ENCODE measurements at places on chromosomes 4 and X.

- DNase-seq, result no peak
Measured at GRCh38 chr4:94583914-94584641, 132.3 kb downstream of the PDLIM5 start.

- DNase-seq, result no peak
Measured at GRCh38 chr4:153966641-153967040, 177.8 kb upstream of the SFRP2 start.

- no peak for DNase-seq
Measured at GRCh38 chr4:182494103-182494502, 250.9 kb downstream of the TENM3 start.

GRCh38 chr4:134585972-134586371, 384.4 kb upstream of the PABPC4L start:
- no peak for DNase-seq

GRCh38 chr4:156547439-156547838, 424.2 kb downstream of the PDGFC start:
- DNase-seq, result no peak

GRCh38 chr4:180635281-180635680, 1607.9 kb upstream of the TENM3 start:
- DNase-seq, result no peak

DNA sequence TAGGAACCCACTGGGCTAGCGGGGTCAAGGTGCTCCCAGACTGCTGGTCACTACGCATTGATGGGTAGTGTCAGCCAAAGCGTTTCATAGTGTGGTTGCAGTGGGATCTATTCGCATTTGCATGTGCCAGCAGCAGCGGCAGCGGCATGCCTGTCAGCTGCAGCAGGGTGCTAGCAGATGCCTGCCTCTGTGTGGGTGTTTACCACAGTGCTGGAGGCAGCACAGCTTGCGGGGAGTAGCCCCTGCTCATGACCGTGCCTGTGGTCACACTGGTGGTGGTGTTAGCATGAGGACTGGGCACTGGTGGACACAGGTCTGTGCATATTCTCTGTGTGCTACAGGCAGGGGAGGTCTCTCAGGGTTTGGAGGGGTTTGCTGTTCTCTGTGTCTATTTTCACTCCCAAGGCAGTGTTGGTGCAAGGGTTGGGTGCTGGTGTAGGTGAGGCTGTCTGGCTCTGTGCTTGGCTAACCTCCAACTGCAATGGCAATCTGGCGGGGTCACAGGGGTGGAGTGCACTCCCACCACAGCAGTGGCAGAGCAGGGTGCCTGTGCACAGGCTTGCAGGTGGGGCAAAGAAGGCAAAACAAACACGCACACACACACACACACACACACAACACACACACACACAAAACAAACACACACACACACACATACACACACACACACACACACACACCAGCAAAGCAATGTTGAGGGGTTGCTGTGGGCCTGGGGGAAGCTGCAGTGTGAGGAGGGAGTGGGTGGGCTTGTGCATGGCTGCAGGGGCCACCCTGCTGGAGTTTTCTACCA, 184.4 kb downstream of the GLUD2 start:
- DNase-seq, result no peak

DNA sequence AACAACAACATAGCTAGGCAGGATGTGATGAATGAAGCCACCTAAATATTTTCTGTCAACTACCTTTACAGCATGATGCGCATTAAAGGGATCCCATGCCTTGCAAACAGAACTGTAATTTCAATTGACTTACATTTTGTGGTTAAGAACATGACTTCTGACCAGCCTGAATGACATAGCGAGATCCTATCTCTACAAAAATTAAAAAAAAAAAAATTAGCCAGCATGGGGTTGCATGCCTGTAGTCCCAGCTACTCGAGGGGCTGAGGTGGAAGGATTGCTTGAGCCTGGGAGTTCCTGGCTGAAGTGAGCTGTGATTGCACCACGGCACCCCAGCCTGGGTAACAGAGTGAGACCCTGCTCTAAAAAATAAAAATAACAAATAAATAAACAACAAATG, 680.6 kb downstream of the IQCM start:
- DNase-seq, result no peak

DNA sequence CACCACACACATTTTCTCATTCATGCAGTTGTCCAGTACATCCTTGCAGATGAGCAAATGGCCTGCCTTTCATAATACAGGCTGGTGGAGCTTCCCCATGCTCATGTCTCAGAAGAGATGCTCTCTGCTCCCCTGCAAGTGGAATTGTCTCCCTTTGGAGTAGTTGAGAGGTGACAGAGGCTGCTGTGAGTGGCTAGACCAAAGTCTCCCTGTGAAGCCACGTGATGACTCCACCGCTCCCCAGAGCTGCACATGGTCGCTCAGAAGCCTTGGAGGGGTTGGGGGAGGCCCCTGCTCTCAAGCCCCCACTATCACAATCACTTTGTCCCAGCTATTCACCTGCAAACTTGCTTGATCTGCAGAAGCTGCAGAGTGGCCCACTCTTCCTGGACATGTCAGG, 1.5 kb upstream of the GPR78 start:
- no peak for DNase-seq

GRCh38 chr4:16077786-16078185, 6.0 kb downstream of the PROM1 start:
- no peak for DNase-seq

DNA sequence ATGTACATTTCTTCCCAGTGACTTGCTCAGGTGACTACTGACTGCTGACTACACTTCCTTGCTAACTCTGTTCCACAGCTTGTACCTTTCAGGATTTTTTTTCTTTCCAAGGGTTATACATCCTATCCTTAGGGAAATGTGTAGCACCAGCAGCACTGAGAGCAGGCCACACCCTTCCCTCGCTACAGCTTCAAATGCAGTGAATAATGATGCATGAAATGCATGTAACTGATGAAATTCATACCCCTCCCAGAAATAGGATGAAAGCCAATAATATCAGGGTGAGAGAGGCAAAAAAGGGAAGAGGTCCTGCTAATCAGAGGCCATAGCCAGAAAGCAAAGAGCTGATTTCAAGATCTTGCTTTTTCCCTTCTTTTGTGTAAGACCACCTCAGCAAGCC, 6.2 kb upstream of the FGF16 start:
- DNase-seq, result no peak

GRCh38 chrX:136165406-136165805, 18.1 kb downstream of the FHL1 start:
- DNase-seq, result no peak

- DNase-seq, result no peak
Measured at GRCh38 chrX:39477762-39478120, 620.0 kb downstream of the BCOR start.

GRCh38 chr4:7183161-7183560, 9.2 kb upstream of the SORCS2 start:
- DNase-seq, result no peak

DNA sequence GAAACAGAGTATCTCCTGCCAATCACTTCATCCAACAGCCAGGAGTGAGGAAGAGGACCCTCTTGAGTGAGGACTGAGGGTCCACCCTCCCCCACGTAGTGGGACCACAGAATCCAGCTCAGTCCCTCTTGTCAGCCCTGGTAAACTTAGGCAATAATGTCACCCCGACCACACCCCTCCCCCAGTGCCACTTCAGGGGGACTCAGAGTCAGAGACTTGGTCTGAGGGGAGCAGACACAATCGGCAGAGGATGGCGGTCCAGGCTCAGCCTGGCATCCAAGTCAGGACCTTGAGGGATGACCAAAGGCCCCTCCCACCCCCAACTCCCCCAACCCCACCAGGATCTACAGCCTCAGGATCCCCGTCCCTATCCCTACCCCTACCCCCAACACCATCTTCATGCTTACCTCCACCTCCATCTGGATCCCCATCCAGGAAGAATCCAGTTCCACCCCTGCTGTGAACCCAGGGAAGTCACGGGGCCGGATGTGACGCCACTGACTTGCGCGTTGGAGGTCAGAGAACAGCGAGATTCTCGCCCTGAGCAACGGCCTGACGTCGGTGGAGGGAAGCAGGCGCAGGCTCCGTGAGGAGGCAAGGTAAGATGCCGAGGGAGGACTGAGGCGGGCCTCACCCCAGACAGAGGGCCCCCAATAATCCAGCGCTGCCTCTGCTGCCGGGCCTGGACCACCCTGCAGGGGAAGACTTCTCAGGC, at the start of the genes CSAG1 and MAGEA12:
Gene CSAG1, minus strand, starts transcription at position 461 of the 715 bp plus-strand sequence. CDS start 1,261 bp downstream, outside the sequence.
Gene MAGEA12, plus strand, starts transcription at position 497 of the 715 bp plus-strand sequence. CDS start 2,405 bp downstream, outside the sequence.
- DNase-seq, result no peak

GRCh38 chr4:54095110-54095825, 4.7 kb upstream of the GSX2 start:
- DNase-seq, result no peak

DNA sequence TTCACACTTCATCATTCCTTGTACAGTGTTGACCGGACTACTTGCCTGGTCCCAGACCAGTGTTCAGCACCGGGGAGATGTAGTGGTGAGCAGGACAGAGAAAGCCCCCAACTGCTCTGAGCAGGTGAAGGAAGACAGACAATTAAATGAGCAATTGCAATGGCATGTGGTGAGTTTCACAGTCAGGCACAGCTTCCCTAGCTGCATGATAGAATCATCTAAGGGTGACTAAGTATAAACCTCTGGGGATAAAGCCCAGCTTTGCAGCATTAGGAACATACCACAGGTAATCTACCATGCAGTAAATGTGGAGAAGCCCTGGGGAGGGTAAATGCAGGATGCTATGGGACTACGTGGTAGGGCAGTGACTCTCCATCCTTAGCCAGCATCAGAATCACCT, 47.8 kb downstream of the TMA16 start:
- no peak for DNase-seq

DNA sequence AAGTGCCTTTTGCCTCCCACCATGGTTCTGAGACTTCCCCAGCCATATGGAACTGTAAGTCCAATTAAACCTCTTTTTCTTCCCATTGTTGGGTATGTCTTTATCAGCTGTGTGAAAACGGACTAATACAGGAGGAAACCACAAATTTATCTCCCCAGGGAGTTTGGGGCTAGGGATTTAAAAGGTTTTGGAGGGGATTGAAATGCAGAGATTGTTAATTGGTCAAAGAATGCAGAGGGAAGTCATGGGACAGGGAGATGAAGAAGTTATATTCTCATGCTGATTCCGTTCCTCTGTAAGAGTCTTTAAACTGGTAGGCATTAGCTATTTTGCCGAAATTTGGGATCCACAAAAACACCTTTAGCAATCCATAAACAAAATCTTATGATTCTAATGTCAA, 57.9 kb downstream of the TKTL2 start:
- DNase-seq, result no peak

- DNase-seq, result no peak
Measured at GRCh38 chr4:170388255-170388654, 298.5 kb upstream of the AADAT start.

DNA sequence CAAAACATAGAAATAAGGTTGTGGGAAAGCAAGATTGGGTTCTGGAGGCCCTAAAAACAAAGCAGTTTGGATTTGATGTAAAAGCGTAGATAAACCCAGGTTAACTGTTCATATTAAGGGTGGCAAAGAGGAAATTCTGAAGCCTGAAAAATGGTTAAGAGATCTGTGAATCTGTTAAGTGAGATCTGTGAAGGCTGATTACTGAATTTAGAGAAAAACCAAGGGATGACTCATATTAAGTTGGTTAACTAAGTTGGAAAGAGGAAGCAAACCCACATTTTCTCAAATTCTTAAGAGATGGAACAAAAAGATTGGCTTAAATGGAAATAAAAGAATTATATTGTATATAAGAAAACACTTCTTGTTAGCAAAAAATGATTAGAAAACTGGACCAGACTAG, 22.8 kb downstream of the GPAT3 start:
- no peak for DNase-seq

GRCh38 chrX:41457613-41458192, 10.6 kb downstream of the NYX start:
- DNase-seq, result no peak

GRCh38 chrX:118571836-118572235, 76.2 kb downstream of the DOCK11 start:
- no peak for DNase-seq

- no peak for DNase-seq
Measured at GRCh38 chr4:128946916-128947315, 137.4 kb downstream of the JADE1 start.

DNA sequence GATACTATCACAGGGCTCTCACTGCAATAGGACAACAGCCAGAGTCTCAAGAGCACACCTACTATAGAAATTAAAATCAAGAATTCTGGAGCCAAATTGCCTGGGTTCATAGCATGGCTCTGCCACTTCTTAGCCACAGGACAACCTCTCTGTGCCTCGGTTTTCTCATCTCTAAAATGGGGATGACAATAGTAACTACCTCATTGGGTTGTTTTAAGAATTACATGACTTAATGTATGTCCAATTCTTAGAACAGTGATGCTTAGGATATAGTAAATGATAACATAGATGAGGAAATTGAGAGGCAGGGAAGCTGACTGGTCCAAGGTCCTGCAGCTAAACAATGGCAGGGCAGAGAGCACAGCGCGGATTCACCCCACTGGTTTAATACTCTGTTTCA, 11.0 kb upstream of the ODAPH start:
- no peak for DNase-seq

- no peak for DNase-seq
Measured at GRCh38 chrX:106875151-106875550, 28.0 kb downstream of the RIPPLY1 start.

GRCh38 chr4:150593996-150594395, 12.0 kb downstream of the MAB21L2 start:
- DNase-seq, result no peak

DNA sequence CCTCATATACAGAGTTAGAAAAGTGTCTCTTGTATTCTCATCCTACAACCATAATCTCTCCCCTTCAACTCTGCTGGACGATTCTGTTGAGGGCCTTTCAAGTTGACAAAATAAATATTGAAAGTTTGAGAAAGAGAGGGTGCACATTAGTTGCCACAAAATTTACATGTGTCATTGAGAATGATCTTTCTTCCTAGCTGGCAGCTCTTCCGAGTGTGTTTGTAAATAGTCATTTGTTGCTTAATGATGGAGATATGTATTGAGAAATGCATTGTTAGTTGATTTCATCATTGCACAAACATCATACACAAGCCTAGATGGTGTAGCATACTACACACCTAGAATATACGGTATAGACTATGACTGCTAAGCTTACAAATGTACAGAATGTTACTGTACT, 632.8 kb upstream of the AMOT start:
- no peak for DNase-seq
